H54 (cell line): ENCODE measurements at places on chromosomes 13 and 19.

GRCh38 chr13:45373162-45373547 is 32.2 kb upstream of the TPT1 start:
- DNase-seq = no peak

DNA sequence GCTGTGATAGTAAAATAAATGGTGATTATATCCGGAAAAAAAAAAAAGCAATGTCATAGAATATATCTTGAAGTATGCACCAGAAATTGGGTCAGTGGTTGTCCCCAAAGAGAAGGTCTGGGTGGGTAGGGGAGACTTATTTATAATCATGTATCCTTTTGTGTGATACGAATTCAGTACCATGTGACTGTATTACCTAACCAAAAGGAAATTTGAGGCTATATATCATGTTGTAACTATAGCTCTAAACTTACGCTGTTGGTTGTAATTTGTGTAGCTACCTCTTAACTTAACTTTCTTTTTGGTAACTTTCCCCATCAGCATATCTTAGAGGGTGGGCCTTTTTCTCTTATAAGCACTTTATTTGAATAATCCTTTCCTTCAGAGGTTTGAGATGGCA is 25.2 kb upstream of the KCTD4 start:
- no peak for DNase-seq

DNA sequence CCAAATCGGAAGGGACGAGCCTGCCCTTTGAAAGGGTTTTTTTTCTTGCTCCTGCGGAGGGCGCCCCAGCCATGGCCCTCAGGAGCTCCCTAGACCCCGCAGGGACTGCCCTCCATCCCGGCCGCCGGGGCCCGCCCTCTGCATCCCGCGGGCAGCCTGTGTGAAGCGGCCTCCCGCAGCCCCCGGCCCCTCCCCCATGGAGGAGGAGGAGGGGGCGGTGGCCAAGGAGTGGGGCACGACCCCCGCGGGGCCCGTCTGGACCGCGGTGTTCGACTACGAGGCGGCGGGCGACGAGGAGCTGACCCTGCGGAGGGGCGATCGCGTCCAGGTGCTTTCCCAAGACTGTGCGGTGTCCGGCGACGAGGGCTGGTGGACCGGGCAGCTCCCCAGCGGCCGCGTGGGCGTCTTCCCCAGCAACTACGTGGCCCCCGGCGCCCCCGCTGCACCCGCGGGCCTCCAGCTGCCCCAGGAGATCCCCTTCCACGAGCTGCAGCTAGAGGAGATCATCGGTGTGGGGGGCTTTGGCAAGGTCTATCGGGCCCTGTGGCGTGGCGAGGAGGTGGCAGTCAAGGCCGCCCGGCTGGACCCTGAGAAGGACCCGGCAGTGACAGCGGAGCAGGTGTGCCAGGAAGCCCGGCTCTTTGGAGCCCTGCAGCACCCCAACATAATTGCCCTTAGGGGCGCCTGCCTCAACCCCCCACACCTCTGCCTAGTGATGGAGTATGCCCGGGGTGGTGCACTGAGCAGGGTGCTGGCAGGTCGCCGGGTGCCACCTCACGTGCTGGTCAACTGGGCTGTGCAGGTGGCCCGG is 815 bp downstream of the MAP3K10 start:
- peak; percentile 63 for DNase-seq

DNA sequence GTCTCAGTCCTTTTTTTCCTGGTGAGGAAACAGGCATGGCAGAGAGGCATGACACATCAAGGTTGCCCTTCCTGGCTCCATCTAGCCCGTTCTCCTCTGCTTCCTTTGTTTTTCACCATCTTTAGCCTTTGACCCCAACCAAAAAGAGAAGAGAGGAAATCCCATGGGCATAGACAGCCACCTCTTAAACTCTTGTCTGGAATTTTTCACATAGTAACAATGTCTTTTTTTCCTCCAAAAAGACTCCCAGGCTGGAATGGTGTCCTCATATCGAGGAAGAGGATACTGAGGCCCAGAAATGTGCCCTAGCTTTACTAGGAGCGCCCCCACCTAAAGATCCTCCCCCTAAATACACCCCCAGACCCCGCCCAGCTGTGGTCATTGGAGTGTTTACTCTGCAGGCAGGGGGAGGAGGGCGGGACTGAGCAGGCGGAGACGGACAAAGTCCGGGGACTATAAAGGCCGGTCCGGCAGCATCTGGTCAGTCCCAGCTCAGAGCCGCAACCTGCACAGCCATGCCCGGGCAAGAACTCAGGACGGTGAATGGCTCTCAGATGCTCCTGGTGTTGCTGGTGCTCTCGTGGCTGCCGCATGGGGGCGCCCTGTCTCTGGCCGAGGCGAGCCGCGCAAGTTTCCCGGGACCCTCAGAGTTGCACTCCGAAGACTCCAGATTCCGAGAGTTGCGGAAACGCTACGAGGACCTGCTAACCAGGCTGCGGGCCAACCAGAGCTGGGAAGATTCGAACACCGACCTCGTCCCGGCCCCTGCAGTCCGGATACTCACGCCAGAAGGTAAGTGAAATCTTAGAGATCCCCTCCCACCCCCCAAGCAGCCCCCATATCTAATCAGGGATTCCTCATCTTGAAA is at the start of gene GDF15:
Gene GDF15, plus strand, starts transcription at position 484 of the 868 bp plus-strand sequence. Its CDS starts 32 bp downstream, at position 516.
- DNase-seq = peak; percentile 78

GRCh38 chr19:40304306-40304705 is 19.2 kb upstream of the AKT2 start:
- no peak for DNase-seq
